ENCODE measurements at places on chromosomes 3 and 15.

DNA sequence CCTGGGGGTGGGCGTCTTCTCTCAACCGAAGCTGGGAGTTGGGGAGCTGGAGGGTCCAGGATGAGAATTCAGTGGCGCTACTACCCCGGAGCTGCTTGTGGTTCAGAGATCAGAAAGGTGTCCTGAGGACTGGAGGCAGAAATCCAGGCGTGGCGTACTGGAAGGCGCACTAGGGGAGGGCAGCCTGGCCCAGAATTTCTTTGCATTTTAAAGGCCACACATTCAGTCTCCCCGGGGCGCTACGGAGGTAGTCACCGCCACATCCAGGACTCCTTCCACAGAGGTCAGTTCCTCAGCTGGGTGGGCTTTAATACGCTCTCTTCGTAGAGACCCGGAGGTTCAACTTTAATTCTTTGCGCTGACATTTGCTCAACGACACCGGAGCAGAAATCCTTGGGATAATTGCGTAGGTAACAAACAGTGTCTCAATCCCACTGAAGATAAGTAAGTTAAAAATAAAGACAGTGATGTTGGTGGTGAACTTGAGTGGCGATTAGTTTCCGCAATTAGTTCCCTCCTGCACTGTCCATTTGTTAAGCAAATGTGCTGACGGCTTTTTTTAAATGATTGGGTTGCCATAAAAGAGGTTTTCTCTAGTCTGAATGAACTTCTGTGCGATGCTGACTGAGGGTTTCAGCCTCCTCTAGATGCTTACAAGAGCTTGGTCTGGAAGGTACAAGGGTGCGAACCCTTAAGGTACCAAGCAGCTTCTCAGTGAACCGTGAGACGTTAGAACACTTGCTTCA lies 535 bp downstream of the MCTP2 start:
- DNase-seq, result peak; percentile 8

DNA sequence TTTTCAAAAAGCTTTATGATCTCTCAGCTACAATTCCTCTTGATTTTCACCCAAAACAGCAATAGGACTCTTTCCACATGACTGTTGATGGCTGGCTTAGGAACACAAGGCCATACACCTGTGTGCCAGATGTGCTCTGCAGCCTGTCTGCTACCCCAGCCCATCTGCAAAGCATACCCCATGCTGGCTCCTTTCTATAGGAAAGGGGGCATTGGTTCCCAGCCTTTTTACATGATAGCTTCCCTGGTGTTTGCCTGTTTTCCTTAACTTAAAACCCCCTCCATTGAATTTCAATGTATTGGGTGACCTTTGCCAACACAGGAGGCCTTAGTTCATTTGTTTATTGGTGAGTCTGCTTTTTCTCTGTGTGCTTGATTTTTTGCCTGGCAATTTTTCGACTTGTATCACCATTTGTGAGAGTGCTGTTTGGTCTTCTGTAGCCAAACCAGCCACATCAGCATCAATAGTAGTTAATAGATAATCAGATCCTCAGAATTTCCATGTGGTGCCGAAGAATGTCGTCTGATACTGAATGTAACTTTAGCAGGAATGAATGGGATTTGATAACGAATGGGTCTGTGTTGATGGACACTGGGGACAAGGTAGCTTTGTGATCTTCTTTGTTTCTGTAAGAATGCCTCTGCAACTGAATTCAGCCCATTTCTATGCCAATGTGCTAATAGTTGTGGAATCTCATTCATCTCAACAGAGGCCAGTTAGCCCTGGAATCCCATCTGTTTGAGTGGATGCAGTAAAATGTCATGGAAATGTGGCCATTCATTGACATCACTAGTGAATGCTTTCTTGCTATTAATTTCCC lies 272.2 kb upstream of the RARB start:
- DNase-seq, result no peak

DNA sequence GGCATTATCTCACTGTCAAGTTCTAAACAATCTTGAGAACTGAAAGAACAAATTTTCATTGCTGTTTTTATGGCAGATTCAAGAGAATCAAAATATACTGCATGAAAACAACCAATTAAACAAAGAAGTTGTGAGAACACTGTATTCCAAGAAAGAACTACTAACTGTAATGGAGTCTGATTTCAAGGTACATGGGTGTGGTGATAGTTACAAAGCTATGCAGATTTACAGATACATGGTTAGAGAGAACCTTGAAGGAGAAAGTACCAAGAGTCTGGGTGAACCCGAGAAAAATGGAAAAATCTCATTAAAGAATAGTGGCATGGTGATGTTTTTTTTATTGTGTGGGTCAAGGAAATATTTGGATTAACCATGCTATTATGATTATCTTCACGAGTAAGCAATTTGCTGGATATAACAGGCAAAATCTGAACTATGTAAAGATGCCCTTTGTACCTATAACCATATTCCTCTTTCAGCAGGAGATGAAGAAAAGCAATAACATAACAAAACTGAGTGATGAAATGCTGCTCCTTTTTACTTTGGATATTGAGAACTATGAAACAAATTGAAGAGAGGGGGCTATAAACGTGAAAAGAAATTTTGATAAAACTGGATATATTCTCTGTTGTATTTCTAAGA lies 100.4 kb downstream of the PLSCR2 start:
- no peak for DNase-seq

DNA sequence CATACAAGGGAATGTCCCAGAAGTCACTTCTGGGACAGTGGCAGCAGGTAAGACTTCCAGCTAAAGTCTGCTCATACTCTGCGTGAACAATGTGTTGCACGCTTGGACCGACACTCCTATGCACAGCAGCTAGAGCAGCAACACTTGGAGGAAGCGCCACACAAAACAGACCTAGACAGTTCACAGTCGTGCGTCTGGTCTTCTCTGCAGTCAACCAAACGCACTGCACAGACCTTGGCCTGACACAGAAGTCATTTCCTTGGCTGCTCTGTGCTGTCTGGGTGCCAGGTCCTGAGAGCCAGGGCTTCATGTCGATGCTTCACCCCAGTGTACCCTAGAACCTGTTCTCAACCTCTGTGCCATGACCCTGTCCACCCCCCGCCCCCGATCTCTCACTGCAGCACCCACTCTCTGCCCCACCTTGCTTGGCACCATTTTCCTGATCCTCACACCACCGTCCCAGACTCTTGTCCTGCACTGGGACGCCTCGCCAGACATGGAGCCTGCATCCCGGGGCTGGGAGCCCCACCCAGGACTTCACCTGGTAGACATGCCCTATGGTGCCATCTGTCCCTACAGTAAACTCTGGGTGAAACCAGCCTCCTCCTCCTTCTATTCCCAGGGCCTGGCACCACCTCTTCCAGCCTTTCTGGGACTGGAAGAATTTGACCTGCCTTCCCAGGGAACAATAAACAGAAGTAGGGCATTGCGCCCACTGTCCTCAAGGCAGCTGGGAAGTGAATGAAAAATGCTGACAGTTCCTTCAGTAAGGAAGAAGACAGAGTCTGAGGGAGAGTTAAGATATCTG lies 3.1 kb downstream of the ATP10A start:
- peak; percentile 58 for DNase-seq

DNA sequence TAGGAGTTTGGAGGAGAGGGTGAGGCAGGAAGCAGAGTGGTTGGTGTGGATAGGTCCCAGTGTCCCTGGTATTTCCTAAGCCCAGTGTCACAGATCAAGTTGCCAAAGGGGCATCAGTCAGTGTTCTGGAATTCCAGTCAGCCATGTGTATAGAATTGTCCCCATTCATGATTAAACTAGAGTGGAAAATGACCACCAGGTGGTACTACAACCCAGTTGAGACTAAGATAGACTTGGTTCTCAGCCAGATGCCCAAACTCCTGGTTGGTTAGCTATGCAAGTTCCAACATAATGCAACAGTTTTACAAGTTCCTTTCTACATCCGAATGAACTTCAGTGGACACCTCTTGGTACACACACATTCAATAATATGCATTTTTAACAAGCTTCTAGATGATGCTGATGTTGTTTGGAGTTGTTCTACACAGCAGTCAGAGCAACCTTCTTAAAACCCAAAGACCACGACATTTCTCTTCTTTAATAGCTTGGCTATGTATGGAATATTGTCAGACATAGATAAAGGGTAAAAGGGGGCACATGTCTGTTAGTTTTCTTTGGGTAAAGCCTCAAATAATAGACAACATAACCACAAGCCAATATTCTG lies 8.4 kb upstream of the ATR start:
- DNase-seq, result no peak

DNA sequence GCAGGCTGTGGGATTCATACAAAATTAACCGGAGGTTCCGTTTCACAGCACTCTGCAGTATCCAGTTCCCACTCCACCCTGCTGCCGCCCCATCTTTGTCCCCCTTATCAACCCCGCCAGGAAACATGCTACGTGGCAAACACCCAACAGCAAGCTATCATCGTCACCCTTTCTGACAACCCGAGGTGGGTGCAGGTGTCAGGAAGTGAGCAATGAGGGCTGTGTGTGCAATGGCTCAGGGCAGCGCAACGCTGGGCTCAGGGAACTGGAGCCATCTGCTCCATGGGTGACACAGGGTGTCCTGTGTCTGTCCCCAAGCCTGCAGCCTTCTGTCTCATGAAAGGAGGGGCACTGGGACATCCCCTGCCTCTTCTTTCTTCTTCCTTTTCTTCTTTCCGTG lies 60.9 kb downstream of the ATP2B2 start:
- no peak for DNase-seq

GRCh38 chr3:78096488-78097255 lies 1056.8 kb downstream of the ROBO2 start:
- no peak for DNase-seq

DNA sequence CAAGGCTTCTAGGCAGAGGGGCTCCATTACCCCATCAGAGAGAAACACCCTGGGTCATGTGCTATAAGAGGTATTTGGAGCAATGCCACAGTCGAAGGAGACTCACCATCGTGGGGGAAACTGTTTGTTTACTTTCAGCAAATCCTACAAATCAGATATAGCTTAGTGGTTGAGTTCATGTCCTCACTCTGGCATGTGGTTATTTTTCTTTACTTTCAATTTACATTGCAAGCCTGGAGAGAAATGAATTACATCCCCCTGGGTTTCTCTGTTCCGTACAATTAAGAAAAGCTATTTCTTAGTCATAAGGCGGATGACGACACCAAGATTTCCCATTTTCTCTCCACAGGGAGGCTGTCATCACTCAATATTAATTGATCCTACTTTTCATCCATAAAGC lies 36.9 kb downstream of the RFTN1 start:
- no peak for DNase-seq

GRCh38 chr3:189842681-189843602 lies 211.8 kb downstream of the TP63 start:
- DNase-seq, result no peak

GRCh38 chr3:192063570-192063969 lies 602.6 kb downstream of the PYDC2 start:
- no peak for DNase-seq

GRCh38 chr15:43143203-43143941 lies 10.0 kb downstream of the TMEM62 start:
- DNase-seq, result no peak

Data from activated CD4-positive, alpha-beta T cell treated with anti-CD3 and anti-CD28 coated beads, Interleukin-2, amount 50 U/mL, for 1 hour (primary cell).